ENCODE measurements at places on chromosomes 7 and 10.

- DNase-seq, result no peak
Measured at GRCh38 chr7:50069613-50070012, 23.4 kb downstream of the ZPBP start.

GRCh38 chr10:58856508-58857240, 319.8 kb upstream of the PHYHIPL start:
- no peak for DNase-seq

DNA sequence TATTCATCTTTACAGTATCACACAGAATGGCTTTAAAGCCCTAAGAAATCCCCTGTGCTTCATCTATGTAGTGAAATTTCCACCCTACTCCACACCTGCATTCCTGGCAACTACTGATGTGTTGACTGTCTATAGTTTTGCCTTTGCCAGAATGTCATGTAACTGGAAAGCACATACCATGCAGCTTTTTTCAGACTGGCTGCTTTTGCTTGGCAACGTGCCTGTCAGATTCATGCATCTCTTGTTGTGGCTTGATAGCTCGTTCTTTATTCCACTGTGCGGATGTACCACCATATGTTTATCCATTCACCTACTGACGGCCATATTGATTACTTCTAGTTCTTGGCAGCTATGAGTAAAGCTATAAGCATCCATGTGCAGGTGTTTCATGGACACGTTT, 30.6 kb downstream of the RBM17 start:
- DNase-seq, result no peak

DNA sequence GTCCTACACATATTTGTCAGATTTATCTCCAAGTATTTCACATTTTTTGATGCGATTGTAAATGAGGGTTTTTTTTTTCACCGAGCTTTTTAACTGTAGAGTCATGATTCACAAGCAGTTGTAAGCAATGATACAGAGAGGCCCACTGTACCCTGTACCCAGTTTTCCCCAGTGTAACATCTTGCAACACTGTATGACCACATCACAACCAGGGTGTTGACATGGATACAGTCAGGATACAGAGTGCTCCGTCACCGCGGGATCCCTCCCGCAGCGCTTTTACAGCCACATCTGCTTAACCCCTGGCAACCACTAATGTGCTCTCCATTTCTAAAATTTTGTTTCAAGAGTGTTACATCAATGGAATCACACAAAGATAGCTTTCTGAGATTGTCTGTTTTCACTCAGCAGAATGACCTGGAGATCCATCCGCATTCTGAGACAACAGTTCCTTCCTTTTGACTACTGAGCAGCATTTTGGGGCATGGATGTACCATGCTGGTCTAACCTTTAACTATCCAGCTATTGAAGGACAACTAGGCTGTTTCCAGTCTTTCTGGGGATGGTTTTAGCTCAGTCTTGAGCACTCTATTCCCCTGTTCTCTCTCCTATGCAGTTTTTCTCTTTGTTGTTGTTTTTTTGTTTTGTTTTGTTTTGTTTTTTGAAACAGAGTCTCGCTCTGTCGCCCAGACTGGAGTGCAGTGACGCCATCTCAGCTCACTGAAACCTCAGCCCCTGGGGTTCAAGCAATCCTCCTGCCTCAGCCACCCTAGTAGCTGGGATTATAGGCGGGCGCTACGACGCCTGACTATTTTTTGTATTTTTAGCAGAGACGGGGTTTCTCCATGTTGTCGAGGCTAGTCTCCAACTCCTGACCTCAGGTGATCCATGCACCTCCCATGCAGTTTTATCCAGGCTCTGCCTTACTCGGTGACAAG, 25.9 kb downstream of the GPRIN2 start:
- no peak for DNase-seq

DNA sequence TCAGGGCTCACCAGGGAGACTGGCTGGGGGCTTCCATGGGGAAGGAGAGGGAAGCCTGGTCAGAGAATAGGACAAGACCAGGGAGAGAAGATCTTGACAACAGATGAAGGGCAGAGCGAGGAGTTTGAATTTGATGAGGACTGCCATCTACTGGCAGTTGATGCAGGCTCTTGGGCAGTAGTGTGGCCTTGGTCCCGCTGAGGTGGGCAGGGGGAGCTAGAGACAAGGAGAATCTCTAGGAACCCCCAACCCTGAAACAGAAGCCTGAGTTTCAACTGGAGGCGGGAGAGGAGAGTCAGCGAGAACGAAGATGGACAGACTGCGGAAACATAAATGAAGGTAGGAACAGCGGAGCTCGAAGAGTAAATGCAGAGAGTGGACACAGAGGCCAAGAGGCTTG, 81.0 kb downstream of the PPP1R3C start:
- DNase-seq, result no peak

DNA sequence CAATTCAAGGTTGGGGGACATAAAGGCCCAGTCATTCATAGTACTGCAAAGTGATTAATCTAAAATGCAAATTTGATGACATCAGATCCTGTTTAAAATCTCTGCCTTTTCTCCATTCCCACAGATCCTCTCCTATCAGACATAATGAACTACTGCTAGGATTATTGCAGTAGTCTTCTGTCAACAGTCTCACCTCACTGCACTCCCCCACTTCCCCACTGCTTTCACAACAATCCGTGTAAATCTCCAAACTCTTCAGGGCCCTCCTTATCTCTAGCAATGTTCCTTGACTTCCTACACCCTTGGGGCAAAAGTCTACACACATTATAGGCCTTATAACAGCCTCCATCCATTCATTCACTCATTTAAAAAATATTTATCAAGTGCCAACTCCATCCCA, 112.4 kb downstream of the KBTBD2 start:
- no peak for DNase-seq

GRCh38 chr10:3813267-3813666, 28.3 kb upstream of the KLF6 start:
- no peak for DNase-seq

- no peak for DNase-seq
Measured at GRCh38 chr10:66717231-66717981, 208.4 kb upstream of the LRRTM3 start.

GRCh38 chr10:30357806-30358205, 8.7 kb upstream of the MTPAP start:
- DNase-seq, result no peak

- DNase-seq, result no peak
Measured at GRCh38 chr7:79984210-79984609, 150.4 kb upstream of the GNAI1 start.

DNA sequence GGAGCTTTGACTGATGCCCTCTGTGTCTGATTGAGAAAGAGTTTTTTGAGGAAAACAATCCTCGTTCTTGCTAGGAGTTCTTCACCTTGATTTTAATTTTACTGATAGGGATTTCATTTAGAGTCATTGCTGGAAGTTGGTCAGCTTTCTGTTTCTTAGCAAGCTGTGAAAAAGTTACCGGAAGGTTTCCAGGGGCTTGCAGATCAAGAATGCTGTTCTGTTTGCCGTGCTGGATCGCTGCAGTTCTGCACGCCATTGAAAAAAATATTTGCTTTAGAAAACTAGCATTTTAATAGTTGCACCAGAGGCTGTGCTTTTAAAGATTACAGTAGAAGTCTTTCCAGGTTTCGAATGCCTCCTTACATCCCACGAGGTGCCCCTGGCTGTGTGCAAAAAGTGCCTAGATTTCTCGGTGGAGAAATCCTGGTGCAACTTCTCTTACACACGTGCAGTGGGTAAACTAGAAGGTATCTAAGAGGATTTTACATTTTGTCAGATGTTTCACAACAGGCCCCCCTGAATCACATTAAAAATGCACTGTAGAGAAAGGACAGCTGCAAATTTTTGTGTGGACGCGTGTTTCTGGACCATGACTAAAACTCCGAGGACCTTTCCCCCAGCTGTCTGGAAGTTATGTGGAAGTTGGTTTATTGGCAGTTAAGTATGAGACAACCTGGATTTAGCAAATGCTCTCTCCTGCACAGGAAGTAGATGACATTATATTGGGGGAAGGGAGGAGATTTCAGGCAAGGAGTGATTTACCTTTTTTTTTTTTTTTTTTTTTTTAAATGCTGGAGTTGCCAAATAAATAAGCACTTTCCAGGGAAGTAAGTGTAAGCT, 5.8 kb downstream of the TCF7L2 start:
- DNase-seq, result no peak

GRCh38 chr7:47517821-47518480, 64.0 kb downstream of the TNS3 start:
- no peak for DNase-seq

DNA sequence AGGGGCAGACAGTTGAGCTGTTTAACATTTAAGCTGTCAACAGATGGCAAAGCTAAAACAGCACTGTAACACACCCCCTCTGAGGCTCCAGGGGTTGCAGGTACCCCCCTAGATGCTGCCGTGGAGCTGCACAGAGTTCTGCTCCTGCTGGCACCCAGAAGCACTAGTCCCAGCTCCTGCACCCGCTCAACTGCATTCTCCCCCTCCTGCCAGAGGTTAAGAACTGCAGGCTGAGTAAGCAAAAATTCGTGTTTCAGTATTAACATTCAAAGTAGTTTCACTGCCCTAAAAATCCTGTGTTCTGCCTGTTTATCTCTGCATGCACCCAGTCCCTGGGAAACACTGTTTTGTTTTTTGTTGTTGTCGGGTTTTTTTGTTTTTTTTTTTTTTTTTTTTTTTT, 790.8 kb upstream of the KCND2 start:
- no peak for DNase-seq

DNA sequence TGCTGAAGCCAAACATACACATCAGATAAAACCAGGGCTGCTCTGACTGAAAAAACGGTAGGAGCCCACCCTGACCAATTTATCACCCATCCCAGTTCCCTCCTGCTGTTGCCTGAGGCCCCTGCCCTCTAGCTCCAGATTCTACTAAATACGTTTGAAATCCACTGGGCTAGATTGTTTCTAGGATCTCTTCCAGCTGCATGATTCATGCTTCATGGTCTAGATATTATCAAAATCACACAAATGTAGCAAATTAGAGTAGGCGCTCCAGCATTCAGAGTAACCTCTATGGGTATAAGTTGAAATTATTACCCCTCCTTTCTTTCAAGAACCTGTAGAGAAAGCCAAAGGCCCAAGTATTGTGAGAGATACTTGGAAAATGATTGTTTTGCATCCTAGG, 151.2 kb upstream of the FAM13C start:
- no peak for DNase-seq

- DNase-seq, result no peak
Measured at GRCh38 chr10:105075031-105075430, 433.9 kb downstream of the SORCS3 start.

- no peak for DNase-seq
Measured at GRCh38 chr7:95478272-95479037, 7.3 kb upstream of the ASB4 start.

DNA sequence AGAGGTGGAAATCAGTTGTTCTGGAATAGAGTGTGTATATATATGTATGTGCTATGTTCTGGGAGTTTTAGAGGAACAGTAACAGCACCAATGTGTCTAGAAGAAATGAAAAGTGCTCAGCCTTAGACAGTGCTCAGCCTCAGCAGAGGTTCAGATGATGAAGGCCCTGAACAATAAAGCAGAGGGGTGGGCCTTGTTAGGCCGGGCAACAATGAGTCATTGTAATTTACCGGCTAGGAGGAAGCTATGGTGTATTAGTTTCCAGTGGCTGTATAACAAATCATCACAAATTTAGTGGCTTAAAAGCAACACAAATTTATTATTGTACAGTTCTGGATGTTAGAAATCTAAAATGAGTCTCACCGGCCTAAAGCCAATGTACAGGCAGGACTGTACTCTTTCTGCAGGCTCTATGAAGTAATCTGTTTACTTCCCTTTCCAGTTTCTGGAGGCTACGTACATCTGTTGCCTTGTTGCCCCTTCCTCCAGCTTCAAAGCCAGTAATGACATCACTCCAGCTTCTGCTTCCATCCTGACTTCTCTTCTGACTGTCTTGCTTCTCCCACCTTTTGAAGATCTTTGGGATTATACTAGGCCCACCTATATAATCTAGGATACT, 84.6 kb downstream of the CH25H start:
- DNase-seq, result no peak

- no peak for DNase-seq
Measured at GRCh38 chr7:47580175-47580706, 1.7 kb downstream of the TNS3 start.
